ENCODE measurements at places on chromosomes 6 and 20.

- no peak for DNase-seq
Observed at GRCh38 chr20:44182135-44182765, 4.7 kb downstream of the JPH2 start.

DNA sequence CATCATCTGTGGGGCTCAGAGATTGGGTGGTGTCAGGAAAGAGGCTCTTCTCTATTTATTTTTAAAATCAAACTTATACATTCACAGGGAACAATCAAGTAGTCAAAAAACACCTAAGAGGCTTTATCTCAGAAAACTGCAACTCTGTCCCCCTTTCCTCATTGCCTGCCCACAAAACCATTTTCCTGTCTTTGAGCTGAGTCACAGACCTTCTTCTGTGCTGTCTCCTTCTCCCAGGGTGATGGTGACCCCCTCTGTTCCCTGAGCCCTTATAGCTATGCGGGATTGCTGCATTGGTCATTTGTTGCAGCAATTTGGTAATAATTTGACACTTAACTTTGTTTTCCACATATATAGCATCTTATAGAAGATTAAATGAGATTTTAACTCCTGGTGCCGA, 195.2 kb upstream of the PROKR2 start:
- no peak for DNase-seq

- DNase-seq: peak; percentile 46
Observed at GRCh38 chr6:152948150-152948768, 34.6 kb downstream of the FBXO5 start.

DNA sequence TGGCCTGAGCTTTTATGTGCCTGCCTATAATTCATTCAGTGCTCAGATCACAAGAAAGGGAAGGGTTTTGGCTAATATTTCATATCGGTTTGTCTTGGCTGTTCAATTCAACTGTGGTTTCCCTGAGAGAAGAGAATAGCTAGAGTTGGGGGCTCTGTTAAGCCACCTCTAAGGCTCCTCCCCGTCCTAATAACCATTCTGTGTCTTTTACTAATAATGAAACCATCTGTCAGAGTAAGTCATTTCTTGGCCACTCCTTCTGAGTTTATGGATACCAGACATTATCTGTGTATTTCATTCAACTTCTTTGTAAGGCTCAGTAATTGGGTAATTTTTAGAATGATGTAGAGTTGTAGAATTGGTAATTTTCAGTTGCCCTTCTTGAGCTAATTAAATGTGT, 5.2 kb downstream of the STX11 start:
- DNase-seq: no peak

DNA sequence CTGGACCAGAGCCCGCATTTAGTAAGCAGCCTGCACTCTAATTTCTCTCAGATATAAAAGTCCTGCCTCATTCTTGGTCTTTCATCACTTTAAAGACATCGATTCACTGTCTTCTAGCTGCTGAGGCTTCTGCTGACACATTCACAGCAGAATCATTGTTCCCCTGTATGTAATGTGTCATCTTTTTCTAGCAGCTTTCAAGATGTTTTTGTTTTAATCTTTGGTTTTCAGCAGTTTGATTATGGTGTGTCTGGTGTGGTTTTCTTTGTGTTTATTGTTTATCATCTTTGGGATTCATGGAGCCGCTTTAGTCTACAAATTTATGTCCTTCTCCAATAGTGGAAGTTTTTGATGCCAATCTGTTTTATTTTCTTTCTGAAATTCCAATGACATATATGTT, 157.3 kb upstream of the STMND1 start:
- no peak for DNase-seq

DNA sequence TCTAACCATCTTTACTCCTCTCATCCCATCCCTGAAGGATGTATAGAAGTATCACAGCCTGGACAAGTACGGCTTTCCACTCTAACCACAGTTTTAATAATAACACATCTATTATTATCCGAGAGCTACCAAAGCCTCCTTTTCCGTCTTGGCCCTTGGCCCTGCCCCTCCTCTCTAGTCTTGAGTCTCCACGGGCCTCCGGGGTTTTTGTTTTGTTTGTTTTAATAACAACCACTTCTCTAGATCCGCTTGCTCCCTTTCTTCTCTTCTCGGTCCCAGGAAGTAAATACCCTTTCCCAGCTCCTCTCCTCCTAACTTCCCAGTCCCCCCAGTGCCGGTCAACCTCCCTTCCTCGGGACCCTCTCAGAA, 661 bp downstream of the LCA5 start:
- peak; percentile 8 for DNase-seq

DNA sequence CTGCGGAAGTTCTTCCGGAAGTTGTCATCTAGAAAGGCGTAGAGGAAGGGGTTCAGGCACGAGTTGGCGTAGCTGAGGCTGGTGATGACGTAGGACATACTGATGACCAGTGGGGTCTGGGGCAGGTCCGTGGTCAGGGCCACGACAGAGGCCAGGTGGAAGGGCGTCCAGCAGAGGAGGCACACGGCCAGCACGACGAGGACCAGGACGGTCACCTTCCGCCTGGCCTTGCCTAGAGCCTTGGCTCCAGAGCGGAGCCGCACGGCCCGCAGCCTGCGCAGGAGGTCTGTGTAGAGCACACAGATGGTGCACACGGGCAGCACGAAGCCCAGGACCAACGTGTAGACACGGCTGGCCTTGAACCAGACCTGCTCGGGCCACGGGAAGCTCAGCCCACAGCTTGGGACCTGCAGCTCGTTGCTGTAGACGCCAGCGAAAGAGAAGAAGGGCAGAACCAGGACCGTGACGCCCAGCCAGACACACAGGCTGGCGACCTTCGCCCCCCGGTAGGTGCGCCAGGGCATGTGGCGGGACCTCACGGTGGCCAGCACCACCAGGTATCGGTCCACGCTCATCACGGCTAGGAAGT, 1.4 kb downstream of the NPBWR2 start:
- no peak for DNase-seq

All from HT1080 (cell line).